ENCODE measurements at places on chromosomes 2 and 18.

GRCh38 chr2:152510621-152511020 lies 175.6 kb downstream of the FMNL2 start:
- no peak for DNase-seq

- no peak for DNase-seq
Measured at GRCh38 chr2:9030841-9031240, 27.4 kb upstream of the MBOAT2 start.

DNA sequence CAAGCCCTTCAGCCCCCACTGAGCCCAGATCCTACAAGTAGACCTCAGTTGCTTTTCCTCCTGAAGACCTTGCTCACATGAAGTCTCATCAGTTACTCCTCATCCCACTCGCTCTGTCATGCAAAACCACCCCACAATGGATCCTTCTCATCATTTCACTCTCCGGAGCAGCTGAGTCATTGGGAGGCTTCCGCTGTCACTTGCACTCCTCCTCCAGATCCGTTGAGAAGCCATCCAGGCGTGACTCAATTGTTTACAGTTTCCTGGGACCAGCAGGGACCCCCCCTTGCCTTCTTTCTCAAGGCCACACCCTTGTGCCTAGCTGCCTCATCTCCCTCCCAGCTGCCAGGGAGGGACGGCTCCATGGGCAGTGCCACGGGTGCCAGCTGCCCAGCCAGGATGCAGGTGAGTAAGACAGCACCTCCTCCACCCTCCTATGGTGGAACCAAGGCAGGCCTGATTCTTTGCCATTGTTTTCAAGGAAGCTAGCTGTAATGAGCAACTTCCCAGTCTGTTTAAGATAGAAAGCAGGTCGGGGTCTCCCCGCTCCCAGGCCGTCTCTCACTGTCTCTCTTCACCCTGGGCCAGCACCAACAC lies 16.3 kb downstream of the GPR55 start:
- DNase-seq: peak; percentile 56

DNA sequence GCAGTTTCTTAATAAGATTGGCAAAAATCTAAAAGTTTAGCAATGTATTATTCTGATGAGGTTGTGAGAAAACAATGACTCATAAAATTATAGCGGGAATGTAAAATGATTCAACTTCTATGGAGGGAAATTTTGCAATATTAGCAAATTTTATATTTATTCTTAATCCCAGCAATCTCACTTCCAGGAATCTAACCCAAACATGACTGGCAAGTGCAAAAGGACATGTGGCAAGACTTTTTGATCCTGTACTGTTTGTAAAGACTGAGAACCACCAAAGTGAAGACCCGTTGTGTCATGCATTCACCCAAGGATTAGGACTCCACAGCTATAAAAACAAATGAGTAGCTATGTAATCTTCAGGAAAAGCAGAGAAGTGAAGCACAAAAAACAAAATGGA lies 234.8 kb upstream of the KYNU start:
- DNase-seq: peak; percentile 3

DNA sequence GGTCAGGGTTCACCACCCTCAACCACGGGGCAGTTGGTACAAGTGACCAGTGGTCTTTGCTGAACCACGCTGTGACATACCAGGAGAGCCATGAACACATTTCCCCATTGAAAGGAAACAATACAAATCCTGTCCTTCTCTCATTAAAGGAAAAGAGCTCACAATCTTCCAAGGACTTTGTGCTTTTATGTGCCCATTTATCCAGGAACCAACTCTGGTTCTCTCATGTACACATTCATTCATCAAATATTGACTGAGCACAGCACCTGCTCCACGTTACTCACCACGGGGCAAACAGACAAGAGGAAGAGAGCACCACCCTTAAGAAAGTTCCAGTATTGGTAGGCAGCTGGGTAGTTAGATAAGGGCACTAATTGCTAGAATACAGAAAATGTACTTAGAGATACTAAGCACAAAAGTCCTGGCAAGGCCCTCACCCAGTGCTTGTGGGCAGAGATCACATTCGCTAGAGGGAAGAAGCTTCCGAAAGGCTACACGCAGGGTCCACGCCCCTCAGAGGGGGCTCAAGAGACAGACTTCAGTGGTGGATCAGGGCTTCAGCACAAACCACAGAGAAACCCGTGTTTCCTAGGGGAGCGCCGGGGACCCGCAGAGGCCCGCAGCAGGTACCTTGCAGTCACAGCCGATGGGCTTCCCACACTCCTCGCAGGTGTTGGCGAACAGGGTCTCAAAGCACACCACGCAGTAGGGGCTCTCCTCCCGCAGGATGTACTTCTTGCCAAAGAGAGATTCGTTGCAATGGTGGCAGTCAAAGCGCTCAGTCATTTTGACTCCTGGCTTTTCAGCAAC lies 12.9 kb downstream of the FHL2 start:
- DNase-seq: no peak
